HFFc6 (cell line): ENCODE measurements at places on chromosomes 7 and 10. TPM values are rescaled to one million over a fixed set of nuclear protein-coding genes. Genes with fewer than 3 reads are reported as not detected.
A peak's percentile ranks its signal among the peaks of the same experiment; 100 is the strongest.

The TSPAN33 gene
- total RNA-seq: not detected in 2 replicates

The HOXA5 gene
- total RNA-seq: 1.6 and 2.3 TPM in 2 replicates

The GBX1 gene
- total RNA-seq: not detected in 3 replicates

The HOXA1 gene
- 0.37 to 0.80 TPM (median 0.57 TPM) in 3 replicates for total RNA-seq

The TDRD1 gene
- total RNA-seq: not detected in 3 replicates

The PCBD1 gene
- 37.0 to 55.7 TPM (median 48.8 TPM) in 3 replicates for total RNA-seq

The AKR1C4 gene
- not detected in 3 replicates for total RNA-seq

The ITPRIP gene
- total RNA-seq: 24.3 to 34.7 TPM (median 30.1 TPM) in 3 replicates

DNA sequence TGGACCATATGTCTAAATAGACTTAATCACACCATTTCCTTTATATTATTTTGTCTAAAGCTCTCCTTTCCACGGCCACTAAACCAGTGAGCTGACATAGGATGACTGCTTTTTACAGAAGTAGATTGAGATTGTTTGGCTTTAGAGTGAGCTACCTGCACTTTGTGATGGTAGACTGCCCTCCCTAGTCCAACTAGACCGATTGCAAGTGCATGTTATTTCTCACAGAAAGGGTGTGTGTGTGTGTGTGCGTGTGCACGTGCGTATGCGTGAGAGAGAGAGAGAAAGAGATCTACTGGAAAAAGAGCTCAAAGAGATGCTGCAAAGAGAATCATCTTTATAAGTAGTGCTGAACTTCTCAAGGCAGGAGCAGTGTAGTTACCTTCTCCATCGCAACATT lies 60.7 kb downstream of the VCL start:
- peaks cover 4% of the 10 kb centered on the region for H3K27me3 ChIP-seq
- H3K27ac ChIP-seq: peak overlapping the region; percentile 36; the same call in 1 of the 2 replicates
- H3K4me1 ChIP-seq: peaks cover 75% of the 10 kb centered on the region
- no peak for DNase-seq

DNA sequence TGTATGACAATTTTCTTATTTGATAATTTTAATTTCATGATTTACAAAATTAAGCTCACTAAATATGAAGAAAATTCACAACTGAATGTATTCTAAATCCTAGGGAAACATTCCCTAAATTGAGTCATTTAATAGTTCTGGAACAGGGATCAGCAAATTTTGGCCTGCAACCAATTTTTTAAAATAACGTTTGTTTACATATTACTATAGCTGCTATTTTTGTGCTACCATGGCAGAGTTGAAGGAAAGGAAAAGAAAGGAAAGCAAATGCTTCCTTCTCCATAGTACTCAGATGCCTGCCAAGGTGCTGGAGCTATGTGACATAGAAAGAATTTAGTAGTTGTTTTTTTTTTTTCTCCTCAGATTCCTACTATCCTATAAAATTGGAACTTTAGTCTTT lies 1307.7 kb upstream of the LRRTM3 start:
- no peak for DNase-seq
- no peak overlapping the region for H3K4me3 ChIP-seq
- no peaks in the 10 kb centered on the region for H3K27me3 ChIP-seq
- H3K36me3 ChIP-seq: no peaks in the 10 kb centered on the region
- no peak overlapping the region for H3K27ac ChIP-seq
- H3K4me1 ChIP-seq: no peaks in the 10 kb centered on the region

- H3K27ac ChIP-seq: no peak overlapping the region
- H3K4me1 ChIP-seq: no peaks in the 10 kb centered on the region
- no peak overlapping the region for H3K4me3 ChIP-seq
- H3K36me3 ChIP-seq: no peaks in the 10 kb centered on the region
- DNase-seq: no peak
Measured at GRCh38 chr7:18145160-18145559, 117.5 kb upstream of the PRPS1L1 start.

GRCh38 chr7:79528421-79528820 lies 75.0 kb upstream of the MAGI2 start:
- no peak for DNase-seq
- peaks cover 29% of the 10 kb centered on the region for H3K4me1 ChIP-seq
- H3K27me3 ChIP-seq: no peaks in the 10 kb centered on the region

DNA sequence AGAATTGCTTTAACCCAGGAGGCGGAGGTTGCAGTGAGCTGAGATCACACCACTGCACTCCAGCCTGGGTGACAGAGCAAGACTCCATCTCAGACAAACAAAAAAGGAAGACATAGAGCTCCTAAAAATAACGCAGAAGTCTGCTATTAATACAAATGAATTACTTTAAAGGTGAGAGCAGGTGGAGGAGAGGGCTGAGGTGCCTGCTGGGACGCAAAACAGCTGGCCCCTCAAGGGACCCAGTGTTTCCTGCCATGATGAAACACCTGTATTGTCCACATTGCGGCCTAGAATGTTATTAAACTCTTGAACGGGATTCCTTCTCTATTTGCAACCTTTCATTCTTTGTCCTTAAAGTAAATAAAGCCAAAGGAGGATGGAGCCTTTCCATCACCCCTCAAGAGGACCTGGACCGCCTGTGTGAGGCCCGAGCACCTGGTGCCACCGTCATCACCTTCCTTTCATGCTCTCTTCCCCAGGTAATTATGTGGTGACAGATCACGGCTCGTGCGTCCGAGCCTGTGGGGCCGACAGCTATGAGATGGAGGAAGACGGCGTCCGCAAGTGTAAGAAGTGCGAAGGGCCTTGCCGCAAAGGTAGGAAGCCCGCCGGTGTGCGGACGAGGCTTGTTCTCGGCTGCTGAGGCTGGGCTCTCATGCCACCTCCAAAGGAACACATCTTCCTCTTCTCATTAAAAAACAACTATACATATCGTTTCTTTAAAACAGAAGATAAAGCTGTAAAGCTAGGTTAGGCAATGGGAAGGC lies 136.7 kb downstream of the EGFR start:
- H3K27me3 ChIP-seq: peaks cover 13% of the 10 kb centered on the region
- H3K4me1 ChIP-seq: peaks cover 55% of the 10 kb centered on the region
- H3K36me3 ChIP-seq: peaks cover 61% of the 10 kb centered on the region
- no peak for DNase-seq

GRCh38 chr10:104247513-104248146 lies 7.1 kb upstream of the GSTO1 start:
- H3K4me3 ChIP-seq: no peak overlapping the region
- H3K4me1 ChIP-seq: peaks cover 9% of the 10 kb centered on the region
- no peak overlapping the region for H3K27ac ChIP-seq

DNA sequence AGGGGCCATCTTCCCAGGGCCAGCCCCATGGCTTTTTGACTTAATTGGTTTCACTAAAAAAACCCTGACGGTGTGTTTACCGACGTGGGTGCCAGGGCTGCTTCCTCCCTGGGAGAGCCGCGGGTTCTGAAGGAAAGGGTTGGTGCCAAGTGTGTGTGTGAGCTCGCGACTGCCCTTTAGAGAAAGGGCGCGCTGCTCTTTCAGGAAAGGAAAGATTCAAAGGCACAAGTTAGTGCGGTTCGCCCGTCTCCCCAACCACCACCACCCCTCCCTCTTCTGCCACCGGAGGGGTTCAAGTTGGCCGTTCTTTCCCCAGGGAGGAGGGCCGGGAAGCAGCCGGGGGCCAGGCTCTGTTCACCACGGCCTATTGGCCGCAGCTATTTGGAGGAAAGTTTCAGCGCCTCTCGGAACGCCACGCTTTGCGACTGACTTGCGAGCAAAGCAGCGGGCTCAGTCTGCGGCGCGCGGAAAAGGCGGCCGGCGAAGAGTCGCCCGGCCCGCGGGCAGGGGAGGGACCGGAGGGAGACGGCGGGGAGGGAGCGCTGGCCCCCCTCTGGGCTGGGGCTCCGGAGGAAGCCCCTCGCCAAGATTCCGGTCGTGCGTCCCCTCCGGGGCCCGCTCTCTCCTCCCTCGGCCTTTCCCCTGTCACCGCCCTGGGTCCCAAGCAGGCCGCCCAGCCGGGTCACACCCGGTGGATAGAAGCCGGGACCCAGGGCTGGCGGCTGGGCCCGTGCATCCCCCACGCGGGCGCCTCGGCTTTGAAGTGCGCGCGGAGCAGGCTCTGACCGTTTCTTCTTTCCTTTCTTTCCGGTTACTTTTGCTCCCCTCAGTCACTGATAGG lies 165.9 kb upstream of the PPP1R3A start:
- H3K4me1 ChIP-seq: peaks cover 28% of the 10 kb centered on the region
- peaks cover 43% of the 10 kb centered on the region for H3K27me3 ChIP-seq
- H3K36me3 ChIP-seq: no peaks in the 10 kb centered on the region

DNA sequence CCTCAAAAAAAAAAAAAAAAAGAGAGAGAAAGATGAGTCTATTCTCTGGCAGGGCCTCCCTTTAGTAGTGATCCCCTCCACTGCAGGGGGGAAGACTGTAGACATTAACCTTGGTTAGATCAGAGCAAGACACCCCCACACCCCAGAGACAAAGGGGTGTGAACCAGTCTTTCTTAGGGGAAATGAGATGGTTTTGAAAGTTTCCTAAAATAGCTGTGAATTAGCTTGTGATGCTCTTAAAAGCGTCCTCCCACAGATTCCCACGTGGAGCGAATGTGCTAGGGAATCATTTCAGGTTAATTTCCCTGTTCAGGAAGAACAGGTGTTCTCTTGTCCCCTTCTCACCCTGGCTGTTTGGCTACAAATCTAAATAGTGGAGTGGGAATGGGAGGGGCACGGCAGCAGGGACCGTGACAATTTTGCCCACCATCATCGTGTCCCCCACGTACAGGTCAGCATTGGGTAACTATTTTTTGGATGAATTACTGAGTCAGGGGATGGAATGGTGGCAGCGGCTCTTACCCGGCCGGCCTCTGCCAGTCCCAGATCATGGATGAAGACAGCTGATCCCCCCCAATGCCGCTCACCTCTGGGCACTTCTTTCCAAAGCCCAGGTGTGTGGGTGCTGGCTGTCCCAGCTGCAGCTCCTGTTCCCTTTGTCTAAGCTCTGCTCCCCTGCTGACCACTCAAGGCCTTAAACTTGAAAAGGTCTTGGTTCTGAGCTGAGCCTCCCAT lies 152.9 kb downstream of the CCDC3 start:
- no peak for DNase-seq
- H3K4me3 ChIP-seq: no peak overlapping the region
- no peak overlapping the region for H3K27ac ChIP-seq

GRCh38 chr7:15461576-15461975 lies 100.2 kb downstream of the AGMO start:
- peak overlapping the region; percentile 53; the same call in 1 of the 2 replicates for H3K27ac ChIP-seq
- peak; percentile 91 for DNase-seq
- peaks cover 70% of the 10 kb centered on the region for H3K4me1 ChIP-seq
- H3K36me3 ChIP-seq: no peaks in the 10 kb centered on the region
- no peaks in the 10 kb centered on the region for H3K27me3 ChIP-seq
- peak overlapping the region; percentile 68; the same call in 1 of the 2 replicates for H3K4me3 ChIP-seq

DNA sequence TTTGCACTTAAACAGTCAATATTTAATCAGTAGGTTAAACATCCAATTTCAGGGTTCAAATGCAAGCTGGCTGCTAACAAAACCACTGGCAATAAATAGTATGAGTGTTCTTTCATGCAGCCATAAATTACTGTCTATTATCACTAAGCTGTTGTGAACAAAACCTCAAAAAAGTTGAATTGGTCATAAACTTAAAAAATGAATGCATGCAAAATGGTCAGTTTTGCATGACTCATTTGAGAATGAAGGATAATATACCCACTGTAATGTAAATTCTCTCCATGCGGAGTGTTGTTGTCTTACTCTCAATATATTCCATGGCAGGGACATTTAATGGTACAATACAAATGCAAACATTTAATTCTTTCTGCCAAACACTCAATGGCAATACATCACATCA lies 226.4 kb downstream of the MAGI2 start:
- H3K4me1 ChIP-seq: peaks cover 16% of the 10 kb centered on the region
- H3K27ac ChIP-seq: no peak overlapping the region
- peaks cover 4% of the 10 kb centered on the region; the same call in 1 of the 2 replicates for H3K36me3 ChIP-seq
- DNase-seq: peak; percentile 57
- H3K4me3 ChIP-seq: no peak overlapping the region
- H3K27me3 ChIP-seq: no peaks in the 10 kb centered on the region; the same call in 1 of the 2 replicates

DNA sequence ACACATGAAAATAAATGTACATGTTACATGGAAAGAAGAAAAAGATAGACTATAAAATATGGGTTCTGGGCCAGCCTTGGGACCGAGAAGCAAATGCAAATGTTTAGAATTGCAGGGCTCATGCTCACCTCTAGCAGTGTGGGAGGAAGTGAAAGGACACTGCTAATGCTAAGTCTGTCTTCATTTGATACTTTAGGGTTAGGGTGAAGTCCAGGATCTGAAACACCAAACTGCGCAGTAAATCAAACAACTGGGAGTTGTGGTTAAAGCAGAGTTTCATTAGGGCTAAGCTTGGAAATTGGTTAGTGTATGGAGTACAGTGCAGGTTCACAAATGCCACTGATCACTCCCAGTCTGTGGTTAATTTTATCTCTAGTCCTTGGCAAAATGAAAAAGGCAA lies 73.2 kb upstream of the PDK4 start:
- H3K27ac ChIP-seq: no peak overlapping the region
- DNase-seq: no peak
- no peak overlapping the region for H3K4me3 ChIP-seq
- no peaks in the 10 kb centered on the region for H3K4me1 ChIP-seq

DNA sequence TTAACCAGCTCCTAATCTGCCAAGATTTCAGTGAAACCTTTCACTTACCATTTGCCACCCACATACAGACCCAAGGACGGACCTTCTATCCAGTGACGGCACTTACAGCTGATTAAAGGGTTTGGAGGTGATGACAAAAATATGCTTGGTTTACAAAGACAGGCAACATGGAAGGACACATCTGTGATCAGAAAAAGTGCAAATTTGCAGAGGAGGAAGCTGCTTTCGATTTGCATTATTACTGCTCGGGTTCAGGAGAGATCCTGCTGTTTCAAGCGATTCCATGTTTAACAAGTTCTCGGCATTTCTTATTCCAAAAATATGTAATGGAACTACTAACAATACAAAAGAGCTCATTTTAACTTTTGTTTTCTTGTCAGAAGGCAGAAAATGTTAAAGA lies 109.0 kb downstream of the JAZF1 start:
- peak overlapping the region; percentile 85 for H3K4me3 ChIP-seq
- no peak for DNase-seq
- H3K27me3 ChIP-seq: no peaks in the 10 kb centered on the region
- H3K36me3 ChIP-seq: no peaks in the 10 kb centered on the region
- H3K4me1 ChIP-seq: peaks cover 95% of the 10 kb centered on the region
- H3K27ac ChIP-seq: peak overlapping the region; percentile 93

DNA sequence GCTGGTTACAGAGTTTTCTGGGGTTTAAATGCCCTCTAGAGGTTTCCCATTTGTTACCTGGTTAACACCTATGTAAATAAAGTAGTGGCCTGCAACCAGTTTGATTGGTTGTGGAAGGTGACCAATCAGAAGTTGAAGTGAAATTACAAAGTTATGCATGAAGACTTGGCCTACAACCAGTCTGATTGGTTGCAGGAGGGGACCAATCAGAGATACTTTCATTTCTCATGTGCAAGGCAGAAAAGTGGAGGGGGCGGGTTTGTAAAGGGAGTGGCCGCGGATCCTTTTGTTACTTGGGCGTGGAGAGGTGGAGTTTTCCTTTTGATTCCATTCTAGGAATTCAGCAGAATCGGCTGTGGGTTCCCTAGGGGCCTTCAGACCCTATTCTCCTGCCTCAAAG lies 80.8 kb downstream of the SEC23IP start:
- no peak overlapping the region; the same call in 1 of the 2 replicates for H3K4me3 ChIP-seq
- H3K27me3 ChIP-seq: peaks cover 17% of the 10 kb centered on the region
- H3K27ac ChIP-seq: no peak overlapping the region
- DNase-seq: no peak
- H3K36me3 ChIP-seq: no peaks in the 10 kb centered on the region
